Activated gamma-delta T cell treated with anti-CD3 and anti-CD28 coated beads, Interleukin-2, amount 50 U/mL, for 16 hours (primary cell): ENCODE measurements at places on chromosomes 2 and 18.

- DNase-seq, result no peak
These were observed 409.5 kb upstream of the GCFC2 start for GRCh38 chr2:76120176-76120575.

DNA sequence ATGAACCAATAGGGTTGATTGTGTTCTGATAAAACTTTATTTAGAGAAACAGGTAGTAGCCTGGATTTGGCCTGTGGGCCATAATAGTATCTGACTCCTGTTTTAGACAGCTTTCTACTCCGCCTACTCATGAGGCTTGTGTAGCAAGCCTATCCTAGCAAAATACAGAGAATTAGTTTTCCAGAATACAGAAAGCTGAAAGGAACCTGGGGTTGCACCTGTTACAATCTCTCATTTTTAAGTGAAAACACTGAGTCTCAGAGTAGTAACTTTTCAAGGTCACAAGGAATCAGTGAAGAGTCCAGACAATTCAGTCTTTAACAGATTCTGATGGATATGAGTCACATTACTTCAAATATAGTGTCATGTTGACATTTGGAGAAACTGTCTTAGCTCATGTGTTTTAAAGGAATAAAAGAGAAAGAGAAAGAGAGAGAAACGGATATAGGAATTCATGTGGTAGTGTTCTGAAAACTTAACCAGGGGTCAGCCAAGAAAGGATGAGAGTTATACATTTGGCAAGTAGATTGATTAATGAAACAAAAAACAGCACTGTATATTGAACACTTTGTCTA lies 17.0 kb downstream of the ARHGAP28 start:
- DNase-seq, result no peak

DNA sequence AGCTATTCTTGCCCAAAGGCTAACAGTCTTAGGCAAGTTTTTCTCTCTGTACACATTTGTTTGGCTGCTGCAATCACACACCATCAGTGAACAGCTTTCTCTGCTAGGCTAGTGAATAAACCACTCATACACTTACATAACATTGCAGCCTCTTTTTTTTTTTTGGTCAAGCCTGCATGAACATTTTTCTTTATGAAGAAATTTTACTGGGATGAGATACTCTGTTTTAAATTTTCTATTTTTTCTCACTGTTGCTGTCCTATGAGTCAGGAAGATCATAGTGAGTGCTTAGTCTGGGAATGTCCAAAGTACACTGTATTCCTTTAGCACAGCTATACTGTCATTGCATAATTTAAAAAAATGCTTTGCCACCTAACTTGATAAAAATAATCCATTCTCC lies 58.5 kb downstream of the ROCK1 start:
- DNase-seq, result no peak

DNA sequence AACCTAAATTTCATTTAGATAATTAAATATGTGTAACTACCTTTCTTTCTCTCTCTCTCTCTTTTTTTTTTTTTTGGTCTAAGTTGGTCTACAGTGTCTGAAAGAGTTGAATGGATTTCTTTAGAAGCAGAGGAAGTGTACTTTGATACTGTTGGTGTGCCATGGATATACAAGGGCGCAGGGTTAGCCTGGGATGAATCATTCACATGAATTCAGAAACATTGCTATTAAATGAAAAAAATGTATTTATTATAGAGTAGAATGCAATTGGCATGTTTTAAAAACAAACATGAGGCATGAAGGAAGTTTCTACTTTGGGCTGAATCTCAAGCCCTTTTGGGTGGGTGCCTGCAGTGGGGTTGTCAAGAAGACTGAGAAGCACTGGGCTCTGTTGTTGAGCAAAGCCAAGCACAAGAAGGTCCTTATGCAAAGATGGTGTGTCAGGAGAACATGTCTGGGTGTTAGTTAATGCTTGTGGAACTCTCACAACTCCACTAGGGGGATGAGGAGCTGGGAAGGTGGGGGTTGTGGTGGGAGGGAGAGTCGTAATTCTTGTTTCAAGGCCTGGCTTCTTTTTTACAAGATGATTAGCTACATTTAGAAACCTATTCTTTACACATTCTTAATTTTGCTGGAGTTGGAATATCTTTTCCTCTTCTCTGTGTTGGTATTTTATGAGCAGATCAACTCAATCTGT lies 57.9 kb downstream of the LYPD6 start:
- no peak for DNase-seq

- DNase-seq, result no peak
These were observed 451.6 kb upstream of the SALL3 start for GRCh38 chr18:78527984-78528383.

DNA sequence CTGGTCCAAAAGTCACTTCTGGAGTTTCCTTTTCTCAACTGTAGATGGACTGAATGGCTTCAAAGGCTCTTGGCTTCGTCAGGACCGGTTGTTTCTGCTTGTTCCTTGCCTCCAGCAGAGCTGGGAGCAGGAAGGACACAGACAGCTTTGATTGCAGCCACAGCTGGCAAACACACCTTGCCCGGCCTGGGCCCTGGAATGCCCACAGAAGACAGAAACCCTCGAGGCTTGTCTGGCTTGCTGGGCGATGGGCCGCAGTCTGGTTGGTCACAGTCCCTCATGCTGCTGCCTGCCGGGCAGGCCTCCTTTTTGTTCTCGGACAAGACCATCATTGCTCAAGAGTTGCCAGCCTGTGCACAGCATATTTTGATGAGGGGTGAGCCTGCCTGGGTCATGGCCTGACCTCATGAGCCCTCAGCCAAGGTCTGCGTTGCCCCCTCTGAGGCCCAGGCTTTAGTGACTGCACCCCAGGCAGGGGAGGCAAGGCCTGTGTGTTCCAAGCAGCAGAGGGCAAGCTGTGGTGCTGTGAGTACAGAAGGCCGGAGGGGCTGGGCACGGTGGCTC lies 37.8 kb downstream of the ATP6V1C2 start:
- DNase-seq, result no peak

GRCh38 chr2:237798236-237799059 lies at the start of gene RBM44:
Gene RBM44 (plus strand): TSS chr2:237798779. CDS start chr2:237813610, 14,831 bp downstream.
- DNase-seq, result no peak

DNA sequence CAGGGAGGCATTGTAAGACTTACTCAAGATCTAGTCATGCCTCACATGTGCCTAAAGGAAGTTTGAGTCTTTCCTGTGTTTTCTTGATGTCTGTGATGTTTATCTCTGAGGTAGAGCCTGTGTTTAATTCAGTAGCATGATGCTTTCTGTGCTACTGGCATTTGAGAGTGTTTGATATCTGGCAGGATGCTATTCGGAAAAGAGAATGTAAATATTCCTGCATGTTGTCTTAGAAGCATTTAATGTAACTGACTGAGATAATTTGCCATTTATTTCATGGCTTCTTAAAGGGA lies 58.8 kb downstream of the GREB1L start:
- DNase-seq, result no peak

GRCh38 chr2:68110102-68110501 lies 47.3 kb upstream of the C1D start:
- no peak for DNase-seq

- DNase-seq, result no peak
These were observed 6.2 kb upstream of the CNTNAP5 start for GRCh38 chr2:124018890-124019289.

GRCh38 chr2:143936848-143937722 lies 582.8 kb downstream of the ZEB2 start:
- DNase-seq, result no peak

DNA sequence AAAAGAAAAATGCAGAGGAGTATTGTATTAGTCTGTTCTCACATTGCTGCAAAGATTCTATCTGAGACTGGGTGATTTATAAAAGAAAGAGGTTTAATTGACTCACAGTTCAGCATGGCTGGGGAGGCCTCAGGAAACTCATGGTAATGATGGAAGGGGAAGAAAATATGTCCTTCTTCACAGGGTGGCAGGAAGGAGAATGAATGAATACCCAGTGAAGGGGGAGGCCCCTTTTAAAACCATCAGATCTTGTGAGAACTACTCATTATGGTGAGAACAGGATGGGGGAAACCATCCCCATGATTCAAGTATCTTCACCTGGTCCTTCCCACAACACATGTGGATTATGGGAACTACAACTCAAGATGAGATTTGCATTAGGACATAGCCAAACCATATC lies 9.1 kb upstream of the PLCL1 start:
- DNase-seq, result no peak

DNA sequence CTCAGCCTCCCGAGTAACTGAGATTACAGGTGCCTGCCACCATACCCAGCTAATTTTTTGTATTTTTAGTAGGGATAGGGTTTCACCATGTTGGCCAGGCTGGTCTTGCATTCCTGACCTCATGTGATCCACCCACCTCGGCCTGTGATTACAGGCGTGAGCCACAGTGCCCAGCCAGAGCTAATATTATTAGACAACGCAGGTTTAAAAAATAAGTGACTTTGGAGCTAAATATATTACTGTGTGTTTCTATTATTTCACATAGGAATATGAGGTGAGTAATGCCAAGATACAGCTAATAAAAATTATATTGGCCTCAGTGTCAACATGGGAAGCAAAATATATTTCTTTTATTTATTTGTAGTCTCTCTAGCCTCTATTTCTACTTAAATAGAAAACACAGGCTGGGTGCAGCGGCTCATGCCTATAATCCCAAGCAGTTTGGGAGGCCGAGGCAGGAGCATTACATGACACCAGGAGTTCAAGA lies 120.2 kb downstream of the C2orf74 start:
- DNase-seq, result no peak

- no peak for DNase-seq
These were observed 5.4 kb downstream of the EDAR start for GRCh38 chr2:108983610-108984009.

DNA sequence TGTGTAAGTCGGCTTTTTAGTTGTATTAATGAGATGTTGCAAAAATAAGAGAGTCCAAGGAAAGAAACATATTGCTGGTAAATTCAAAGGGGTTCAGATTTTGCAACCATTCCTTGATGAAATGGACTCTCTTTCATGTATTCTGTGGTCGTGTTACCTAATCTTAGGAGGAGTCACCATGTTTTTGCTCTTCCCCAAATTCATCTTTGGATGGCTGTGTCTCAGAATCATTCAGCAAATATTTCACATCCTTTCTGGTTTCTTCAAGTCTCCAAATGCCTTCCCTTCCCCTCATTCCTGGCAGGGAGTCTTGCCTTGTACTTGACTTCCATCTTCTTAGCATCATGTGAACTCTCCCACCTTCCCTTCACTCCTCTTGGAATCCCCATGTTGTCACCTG lies 66.1 kb downstream of the PTPRM start:
- no peak for DNase-seq

GRCh38 chr18:62754026-62754425 lies 38.7 kb downstream of the PHLPP1 start:
- DNase-seq, result no peak

GRCh38 chr18:77461062-77461688 lies 211.5 kb downstream of the GALR1 start:
- DNase-seq, result no peak

- DNase-seq, result no peak
These were observed 64.5 kb downstream of the CELF4 start for GRCh38 chr18:37501136-37501535.

- DNase-seq, result no peak
These were observed 99.3 kb upstream of the DNAJC10 start for GRCh38 chr2:182616471-182617393.

- no peak for DNase-seq
These were observed 92.7 kb upstream of the SNTG2 start for GRCh38 chr2:857937-858336.
